ELR (cell line): ENCODE measurements at places on chromosomes 3 and 15.

DNA sequence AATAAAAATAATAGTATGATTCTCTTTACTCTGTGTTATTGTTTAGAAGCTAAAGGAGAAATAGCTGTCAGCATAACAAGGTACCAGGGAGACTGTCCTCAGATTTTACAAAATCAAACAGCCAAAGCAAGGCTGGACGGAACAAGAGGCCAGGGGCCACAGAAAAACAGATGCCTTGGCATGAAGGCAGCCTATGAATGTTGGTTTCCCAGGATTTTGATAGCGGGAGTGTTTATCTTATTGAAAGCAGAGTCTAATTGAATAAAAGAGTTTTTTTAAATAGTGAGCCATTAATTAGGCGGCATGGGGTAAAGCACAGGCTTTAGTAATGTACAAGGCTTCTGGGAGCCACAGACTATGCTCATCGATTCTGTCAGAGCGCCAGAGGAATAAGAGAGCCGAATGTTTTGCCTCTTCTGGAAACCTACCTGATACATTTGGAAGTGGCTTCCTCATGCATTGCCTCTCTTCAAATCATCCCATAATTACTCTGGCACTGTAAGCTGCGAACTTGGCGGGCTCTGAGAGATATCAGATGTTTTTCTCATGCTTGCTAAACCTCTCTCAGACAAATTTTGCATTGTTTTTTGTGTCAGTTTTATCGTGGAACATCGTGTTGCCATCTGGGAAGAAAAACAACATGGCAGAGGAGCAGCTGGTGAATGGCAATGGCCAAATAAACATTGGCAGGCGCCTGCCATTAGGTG lies 30.4 kb upstream of the TMCO5A start:
- no peak for DNase-seq

GRCh38 chr3:18351823-18352744 lies 73.1 kb downstream of the SATB1 start:
- no peak for DNase-seq

GRCh38 chr3:73431183-73431900 lies 193.4 kb downstream of the PDZRN3 start:
- no peak for DNase-seq

- no peak for DNase-seq
These were observed 71.5 kb upstream of the KLF13 start for GRCh38 chr15:31255176-31255510.

DNA sequence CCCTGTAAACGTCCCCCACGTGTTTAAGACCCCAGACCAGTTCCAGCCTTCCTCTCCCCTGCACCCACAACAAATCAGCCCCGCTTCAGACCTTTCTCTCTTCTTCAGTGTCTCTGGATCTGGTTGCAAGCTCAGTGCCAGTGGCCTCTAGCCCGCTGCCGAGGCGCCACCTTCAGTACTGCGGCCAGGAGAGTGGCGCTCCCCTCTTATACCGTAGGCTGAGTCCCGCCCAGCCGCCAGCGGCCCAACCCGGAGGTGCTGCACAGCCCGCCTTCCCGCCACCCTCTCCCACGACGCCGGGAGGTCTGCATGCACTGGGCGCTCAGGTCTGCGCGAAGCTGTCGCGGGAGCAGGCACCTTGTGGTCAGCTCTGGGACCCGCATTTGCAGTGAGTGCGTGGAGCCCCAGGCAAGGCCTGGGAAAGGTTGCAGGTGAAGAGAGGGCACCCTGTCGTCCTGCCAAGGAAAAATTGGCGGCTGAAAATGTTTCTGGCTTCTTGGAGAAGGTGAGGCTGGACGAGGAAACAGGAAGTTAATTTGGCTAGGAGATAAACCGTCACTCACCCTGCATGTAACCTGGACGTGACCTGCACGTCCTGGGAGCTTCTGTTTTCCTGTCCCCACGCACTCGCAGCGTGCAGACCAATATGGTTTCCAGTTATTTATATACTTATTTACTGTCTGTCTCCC lies at the start of gene C2CD4B:
TSS of gene C2CD4B (minus strand) at position 182 of the 689 bp plus-strand sequence. CDS start 301 bp downstream, outside the sequence.
- DNase-seq: no peak

GRCh38 chr15:94443186-94443585 lies 211.8 kb downstream of the MCTP2 start:
- DNase-seq: no peak

DNA sequence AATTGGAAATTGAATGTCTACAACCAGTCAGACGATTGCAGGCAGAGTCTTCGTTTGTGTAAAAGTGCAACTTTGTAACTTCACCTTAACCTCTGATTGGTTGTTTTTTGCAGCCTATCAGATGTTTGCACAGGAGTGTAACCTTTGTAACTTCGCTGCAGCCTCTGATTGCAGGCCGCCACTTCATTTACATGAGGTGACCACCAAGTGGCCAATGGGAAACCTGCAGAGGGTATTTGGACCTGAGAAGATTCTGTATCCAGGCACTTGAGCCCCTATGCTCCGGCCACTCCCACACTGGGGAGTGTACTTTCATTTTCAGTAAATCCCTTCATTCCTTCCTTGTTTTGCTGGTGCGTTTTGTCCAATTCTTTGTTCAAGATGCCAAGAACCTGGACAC lies 68.1 kb upstream of the PFN2 start:
- no peak for DNase-seq

DNA sequence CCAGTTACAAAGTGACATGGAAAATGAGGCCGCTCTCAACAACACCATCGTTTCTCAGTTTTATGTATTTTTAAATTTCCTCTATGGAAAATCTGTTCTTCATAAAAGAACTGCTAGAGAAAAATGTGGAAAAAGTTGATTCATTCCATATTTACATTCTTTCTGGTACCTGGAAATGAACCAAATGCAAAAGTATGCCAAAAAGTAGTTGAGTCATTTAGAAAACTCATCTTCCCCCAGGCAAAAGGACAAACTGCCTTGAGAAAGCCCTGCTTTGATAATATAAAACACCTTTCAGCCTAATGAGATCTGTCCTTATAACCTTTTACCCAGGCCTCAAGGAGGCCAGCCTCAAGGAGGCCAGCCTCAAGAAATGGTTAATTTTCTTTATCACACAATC lies 283.0 kb upstream of the VEPH1 start:
- DNase-seq: peak; percentile 96

GRCh38 chr3:189995129-189995528 lies 125.6 kb downstream of the P3H2 start:
- DNase-seq: peak; percentile 31

DNA sequence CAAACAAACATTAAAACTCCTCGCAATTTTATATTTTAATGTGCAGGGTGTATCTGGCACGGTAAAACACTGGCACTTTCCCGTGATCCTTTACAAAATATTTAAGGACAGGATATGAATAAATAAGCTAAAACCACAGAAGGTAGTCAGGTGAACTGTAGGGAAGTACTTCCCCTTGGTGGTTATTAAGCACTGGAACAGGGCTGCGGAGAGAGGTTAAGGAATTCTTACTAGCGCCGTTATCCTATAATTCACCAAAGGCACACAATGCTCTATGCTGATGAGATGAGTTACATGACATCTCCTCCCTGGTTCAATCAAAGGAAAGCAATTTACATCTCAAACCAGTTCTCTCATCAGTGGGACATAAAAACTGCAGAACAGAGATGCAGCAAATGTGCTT lies 289.8 kb downstream of the ZBTB20 start:
- DNase-seq: no peak

DNA sequence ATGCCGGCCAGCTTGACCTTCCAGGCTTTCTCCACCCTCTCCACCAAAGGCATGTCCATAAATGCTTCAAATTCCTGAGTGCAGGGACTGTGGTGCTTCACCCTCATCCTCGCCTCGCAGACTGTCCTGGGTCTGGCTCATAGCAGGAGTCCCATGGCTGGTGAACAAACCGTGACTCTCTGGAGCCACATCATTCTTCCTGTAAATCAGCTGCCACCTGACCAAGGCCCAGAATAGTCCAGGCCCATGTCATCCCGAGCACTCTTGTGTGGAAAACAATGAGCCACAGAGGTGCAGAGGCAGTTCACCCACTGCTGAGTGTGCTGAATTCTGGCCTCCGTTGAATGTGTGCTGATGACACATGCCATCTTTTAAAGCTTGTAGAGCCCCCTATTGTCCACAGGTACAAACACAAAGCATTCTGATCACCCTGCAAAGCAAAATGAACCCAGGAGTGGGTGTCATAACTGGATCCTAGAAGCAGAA lies 68.6 kb downstream of the ABHD5 start:
- peak; percentile 95 for DNase-seq

DNA sequence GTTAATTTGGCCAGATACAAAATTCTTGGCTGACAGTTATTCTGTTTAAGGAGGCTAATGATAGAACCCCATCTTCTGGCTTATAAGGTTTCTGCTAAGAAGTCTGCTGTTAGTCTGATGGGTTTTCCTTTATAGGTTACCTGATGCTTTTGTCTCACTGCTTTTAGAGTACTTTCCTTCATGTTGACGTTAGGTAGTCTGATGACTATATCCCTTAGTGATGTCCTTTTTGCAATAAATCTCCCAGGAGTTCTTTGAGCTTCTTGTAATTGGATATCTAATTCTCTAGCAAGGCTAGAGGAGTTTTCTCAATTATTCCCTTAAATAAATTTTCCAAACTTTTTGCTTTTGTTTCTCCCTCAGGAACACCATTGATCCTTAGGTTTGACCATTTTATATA lies 114.1 kb upstream of the CDIN1 start:
- DNase-seq: no peak

DNA sequence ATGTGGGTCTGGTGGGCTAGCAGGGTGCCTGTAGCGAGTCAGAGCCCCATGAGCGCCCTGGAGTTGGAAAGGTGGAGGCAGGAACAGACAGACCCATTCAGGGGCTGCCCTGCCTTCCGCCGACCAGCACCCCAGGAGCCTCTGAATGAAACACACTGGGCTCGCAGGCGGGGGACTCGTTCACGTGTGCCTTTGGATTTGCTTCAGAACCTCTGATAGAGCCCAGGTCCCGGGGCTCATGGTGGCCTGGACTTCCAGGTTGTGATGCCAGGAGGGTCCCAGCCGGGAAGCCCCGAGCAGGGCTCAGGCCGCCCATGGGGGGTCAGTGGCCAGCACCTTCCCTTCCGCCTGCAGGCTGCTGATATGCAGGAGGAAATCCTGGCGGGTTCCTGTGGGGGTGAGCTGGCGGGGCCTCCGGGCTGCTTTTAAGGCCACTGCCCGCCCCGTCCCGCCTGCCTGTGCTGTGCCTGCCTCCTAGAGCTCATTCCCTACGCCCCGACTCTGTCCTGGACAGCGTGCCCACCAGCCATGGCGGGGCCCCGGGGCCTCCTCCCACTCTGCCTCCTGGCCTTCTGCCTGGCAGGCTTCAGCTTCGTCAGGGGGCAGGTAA lies at the start of gene STAB1:
TSS of gene STAB1 (plus strand) at position 453 of the 610 bp plus-strand sequence. CDS start at position 529, 76 bp downstream.
- no peak for DNase-seq

GRCh38 chr3:113151461-113152031 lies 59.8 kb upstream of the BOC start:
- DNase-seq: no peak

GRCh38 chr3:71299160-71299559 lies 284.4 kb downstream of the FOXP1 start:
- DNase-seq: no peak

DNA sequence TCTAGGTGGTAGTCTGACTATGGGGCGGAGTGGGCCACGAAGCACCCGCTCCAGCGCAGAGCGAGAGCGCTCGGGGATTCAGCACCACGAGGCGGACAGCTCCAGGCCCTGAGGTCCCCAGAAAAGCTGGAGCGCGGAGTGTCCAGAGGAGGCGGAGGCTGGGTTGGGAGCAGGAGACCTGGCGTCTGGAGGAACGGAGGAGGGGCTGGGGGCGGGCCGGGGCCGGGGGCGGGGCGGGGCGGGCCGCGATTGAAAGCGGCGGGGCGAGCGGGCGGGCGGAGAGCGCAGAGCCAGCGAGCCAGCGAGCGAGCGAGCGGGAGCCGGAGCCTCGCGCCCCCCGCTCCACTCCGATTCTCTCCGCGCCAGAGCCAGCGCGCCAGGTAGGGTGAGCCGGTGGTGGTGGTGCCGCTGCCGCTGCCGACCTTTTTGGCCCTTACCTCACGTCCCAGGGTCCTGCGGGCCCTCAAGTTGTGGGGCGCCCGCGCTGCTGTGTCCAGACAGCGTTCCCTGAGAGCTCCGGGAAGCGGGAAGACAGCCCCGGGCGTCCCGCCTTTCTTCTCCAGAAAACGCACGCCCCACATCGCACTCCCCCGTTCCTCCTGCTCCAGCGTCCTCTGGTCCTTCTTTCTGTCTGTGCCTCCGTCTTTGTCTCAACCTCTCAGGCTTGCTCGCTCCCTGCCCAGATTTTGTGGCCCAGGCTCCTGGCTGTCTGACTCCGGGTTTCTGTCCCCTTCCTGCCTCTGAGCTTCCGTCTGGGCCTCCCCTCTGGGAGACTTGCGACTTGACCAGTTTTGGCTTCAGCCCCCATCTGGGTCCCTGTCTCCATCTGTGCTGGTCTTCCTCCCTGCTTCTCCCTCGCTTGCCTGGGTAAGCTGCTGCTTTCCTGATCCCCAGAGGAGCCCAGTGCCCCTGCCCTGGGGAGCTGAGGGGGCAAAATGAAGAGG lies at the start of gene GRM2:
TSS of gene GRM2 (plus strand) at position 281 of the 944 bp plus-strand sequence. CDS start 1,916 bp downstream, outside the sequence.
- DNase-seq: peak; percentile 68

DNA sequence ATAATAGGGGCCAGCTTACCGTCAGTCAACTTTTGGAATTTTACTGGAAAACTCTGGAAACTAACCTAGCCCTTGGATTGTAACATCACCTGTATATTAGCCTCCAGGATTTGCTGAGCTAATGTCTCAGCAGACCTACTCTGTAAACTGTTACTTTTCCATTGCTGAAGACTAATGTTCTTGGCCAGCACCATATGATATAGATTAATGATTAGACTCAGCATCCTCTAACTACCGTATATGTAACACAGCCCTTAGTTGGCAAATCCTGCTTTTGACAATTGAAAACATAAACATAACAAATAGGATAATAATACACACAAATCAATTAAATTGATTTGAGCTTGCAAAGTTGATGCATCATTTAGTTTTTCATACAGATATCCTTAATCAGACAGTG lies 26.6 kb upstream of the GBE1 start:
- DNase-seq: no peak

- peak; percentile 69 for DNase-seq
These were observed at the start of gene DAPK2 for GRCh38 chr15:64046421-64047153. DAPK2 (minus strand) TSS chr15:64046485; CDS start chr15:64040261, 6,224 bp downstream.

GRCh38 chr15:66573348-66573718 lies 7.5 kb upstream of the LCTL start:
- DNase-seq: no peak

DNA sequence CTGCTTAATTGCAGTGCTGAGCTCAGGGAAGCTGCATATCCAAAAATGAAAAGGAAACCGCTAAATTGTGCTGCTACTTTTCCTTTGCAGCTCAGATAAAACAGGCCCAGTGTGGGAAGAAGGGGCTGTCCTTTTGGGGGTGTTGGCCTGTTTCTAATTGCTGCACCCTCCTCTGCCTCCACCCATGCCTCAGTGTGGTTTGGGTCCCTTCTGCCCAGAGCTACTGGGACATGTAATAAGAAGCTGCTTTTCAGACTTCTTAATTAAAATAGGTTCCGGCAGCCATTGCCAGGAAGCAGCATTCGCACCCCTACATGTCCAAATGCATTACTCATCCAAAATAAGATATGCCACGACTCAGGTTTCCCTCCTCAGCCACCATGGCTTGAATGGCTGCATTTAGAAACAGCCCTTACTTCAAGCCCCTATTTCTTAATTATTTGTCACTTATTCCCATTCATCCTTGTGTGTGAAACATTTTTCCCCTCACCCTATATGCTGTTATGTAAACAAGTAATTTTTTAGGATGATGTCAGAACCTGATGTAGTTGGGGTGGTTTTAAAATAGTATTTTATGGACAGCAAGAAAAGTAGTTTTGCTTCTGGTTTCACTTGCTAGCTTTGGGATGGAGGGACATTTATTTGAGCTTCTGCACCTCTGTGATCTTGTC lies 235.9 kb upstream of the CTDSPL start:
- DNase-seq: no peak
